ENCODE measurements at places on chromosomes 6 and 20.

- DNase-seq = no peak
These were observed 775.8 kb downstream of the MAFB start for GRCh38 chr20:39913274-39913673.

DNA sequence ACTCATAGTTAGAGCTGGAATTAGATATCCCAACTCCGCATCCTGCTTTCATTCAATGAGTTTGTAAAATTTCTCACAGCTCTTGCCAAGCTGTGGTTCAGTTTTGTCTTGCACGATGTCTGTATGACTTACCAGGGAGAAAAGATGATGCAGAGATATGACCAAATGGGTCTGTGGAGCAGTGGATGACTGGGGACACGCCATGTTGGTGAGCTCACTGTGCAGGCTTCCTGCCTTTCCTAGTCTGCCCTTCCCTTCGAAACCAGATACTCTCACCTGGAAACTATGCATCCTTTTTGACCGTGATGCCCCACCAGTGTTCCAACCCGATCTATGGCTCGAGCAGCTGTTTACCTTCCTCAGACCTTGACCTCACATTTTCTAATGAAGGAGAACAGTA is 262.7 kb upstream of the BMP2 start:
- DNase-seq = no peak

DNA sequence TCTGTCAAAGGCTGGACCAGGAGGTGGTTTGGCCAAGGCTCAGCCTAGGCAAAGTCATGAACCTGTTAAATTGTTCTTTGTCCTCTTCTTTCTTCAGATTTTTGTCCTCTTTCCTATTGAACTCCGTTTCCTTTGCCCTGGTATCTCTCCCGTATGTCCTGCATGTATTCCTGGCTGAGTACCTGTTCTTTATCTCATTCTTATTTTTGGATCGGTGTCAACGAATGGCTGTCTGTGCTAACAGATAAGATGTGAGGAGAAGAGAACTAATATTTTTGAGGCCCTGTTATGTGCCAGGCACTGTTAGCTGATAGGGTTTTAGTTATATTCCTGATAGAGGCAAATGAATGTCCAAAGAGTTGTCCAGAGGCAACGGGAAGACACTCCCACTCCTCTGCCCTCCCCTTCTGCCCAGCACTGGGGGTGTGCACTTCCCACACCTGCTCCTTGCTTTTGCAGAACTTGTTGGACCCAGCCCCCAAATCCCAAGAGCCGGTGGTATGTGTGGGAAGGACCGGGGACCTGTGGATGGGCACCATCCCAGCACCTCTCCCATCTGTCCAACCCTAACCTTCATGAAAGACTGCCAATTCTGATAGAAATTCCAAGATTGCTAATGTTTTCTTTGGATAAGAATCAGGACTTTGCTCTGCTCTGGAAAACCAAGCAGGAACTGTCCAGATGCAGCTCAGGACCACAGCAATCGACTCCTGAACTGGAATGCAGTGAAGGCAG is 20.6 kb downstream of the MMP24OS start:
- DNase-seq = no peak

DNA sequence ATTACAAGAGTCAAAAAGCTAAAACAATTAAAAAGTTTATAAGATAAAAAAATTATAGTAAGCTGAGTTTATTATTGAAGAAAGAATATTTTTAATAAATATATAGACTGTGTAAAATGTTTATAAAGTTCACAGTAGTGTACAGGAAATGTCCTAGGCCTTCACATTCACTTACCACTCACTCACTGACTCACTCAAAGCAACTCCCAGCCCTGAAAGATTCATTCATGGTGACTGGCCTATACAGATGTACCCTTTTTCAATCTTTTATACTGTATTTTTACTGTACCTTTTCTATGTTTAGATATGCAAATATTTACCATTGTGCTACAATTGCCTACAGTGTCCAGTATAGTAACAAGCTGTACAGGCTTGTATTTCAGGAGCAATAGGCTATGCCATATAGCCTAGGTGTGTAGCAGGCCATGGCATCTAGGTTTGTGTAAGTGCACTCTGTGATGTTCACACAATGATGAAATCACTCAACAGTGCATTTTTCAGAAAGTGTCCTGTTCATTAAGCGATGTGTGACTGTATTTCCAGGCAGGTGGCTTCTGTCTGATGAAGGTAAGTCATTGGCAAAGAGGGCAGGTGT is 130.2 kb downstream of the BTBD3 start:
- no peak for DNase-seq

GRCh38 chr20:39066471-39067242 is 104.5 kb downstream of the DHX35 start:
- DNase-seq = no peak

- no peak for DNase-seq
These were observed 618 bp downstream of the RTN4IP1 start for GRCh38 chr6:106628658-106629102.

GRCh38 chr20:28616354-28616753 is 2641.1 kb upstream of the DEFB115 start:
- no peak for DNase-seq

GRCh38 chr6:25962149-25963127 is at the start of gene TRIM38:
TRIM38 (plus strand) TSS chr6:25962802; CDS start chr6:25966523, 3,721 bp downstream.
- peak; percentile 56 for DNase-seq

DNA sequence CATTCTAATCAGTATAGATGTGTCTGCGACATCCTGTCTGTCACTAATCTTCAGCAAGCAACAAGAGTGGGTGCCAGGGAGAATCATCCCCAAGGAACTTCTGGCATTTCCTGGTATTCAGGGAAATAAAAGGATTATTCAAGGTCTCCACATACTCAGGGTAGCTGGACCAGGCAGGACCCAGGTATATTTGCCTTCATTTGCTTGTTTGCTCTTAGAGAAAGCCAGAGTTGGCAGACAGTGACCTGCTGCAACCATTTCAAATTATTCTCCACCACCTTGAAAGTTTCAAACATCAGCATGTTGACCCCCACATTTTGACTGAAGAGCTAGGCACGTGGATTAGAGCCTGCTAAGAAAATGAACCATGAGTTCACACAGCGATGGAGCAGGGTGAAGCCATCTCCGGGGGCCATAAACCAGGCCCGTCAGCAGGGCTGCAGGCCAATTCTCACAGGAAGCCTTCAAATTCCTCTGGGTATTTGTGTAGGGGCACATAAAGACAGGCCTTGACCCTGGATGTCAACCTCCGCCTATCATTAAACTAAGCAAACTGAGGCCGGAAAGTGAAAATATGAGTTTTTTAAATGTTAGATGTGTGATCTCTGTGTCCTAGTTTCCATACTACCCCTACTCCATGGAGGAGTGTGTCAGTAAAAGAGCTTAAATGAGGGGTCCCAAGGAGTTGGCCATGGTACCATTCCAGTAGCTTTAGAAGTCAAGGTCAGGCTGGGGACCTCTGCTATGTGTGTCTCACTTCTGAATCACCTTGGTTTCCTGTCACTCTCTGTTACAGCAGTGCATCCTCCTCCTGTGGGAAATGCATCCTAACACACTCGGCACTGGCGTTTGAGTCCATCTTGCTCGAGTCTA is 32.9 kb downstream of the TRAM2 start:
- no peak for DNase-seq

All from stimulated activated CD8-positive, alpha-beta memory T cell treated with anti-CD3 and anti-CD28 coated beads, Interleukin-4, amount 100 ng/mL, for 1 hour (primary cell).